ENCODE measurements at places on chromosomes 11 and 22.
A peak's percentile ranks its signal among the peaks of the same experiment; 100 is the strongest.

DNA sequence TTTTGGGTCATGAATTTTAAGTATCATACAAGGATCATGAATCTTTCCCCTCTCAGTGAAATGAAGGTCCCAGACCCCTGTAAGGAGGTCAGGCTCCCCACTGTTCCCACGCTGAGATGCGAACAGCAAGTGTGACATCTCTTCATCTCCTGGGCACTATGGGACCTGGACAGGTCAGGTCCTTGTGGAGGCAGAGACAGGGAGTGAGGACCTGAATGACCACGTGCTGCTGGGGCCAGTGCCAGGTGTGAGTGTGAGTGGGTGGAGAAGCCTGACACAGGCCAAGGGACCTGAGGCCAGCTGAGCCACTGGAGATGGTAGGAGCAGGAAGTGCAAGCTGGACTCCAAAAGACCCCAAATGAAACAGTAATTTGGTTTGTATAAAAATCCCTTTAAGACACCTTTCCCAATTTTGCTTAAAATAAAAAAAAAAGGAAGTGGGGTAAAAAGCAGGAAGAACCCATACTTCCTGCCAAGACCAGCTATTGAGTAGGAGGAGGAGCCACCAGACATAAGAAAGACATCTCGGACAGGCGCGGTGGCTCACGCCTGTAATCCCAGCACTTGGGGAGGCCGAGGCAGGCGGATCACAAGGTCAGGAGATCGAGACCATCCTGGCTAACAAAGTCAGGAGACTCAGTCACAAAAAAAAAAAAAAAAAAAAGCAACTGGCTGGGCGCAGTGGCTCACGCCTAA is 35.4 kb upstream of the SERPIND1 start:
- DNase-seq, result no peak

DNA sequence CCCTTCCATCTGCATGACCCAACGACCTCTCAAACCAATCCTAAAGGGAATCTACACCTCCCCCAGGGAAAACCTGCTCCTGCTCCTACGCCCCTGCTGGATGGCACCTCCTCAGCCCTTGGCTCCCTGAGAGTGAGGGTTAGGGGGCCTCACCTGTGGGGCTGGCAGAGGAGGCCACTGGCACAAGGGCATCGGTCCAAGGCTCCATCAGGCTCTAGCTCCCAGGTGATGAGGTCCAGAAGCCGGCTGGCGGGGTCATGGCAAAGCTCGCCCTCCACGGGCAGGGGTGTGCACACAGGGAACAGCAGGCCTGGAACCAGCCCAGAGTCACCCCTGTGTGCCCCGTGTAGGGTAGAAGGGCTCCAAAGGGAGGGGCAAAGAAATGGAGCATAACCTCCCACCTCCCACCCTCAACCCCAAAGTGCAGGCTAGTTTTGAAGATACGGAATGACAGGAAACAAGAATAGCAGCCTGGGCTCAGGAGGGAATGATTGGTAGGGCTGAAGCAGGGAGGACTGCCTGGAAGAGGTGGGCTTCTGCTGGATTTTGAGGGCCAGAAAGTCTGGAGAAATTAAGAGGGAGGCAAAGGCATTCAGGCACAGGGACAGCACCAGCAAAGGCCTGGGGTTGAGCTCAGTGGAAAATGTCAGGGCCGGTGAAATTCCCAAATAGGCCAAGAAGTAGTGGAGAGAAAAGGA is 42.6 kb downstream of the DKK3 start:
- DNase-seq, result no peak

DNA sequence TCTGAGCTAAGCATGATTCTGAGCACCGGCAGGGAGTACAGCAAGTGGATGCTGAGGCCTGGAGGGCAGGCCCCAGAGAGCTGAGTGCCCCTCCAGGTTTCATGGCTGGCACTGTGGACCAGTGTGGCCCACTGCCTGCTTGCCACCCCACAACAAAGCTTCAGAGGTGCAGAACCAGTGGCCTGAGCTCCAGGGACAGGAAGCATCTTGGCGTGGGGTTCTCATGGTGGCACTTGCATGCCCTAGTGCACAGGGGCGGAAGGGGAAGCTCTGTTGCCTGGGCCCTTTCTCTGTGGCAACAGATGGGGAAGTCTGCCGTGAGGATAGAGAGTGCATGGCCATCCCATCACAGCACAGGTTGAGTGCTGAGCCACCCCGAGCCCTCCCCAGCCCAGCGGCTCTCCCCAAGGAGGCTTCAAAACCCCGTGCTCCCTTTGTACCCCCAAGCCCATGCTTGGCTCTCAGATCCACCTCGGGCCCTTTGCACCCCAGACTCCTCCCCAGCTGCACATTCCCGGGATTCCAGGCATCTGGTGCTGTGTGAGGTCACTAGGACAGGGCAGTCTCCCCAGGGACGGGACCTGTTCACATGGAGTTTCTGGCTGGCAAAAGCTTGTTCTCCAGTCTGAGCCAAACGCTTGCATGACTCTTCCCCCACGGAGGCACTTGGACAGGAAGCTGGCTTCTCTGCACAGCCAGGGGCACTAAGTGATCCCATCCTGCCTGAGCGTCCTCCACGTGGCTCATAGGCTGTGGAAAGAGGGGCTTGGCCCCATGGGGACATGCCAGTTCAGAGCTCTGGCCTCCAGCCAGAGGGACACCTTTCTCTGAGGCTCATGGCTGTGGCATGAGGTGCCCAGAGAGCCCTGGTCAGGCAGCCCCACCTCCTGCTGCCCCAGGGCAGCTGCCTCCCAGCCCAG is 4.2 kb downstream of the SLC25A1 start:
- peak; percentile 87 for DNase-seq

- DNase-seq, result peak; percentile 88
These were observed 38.9 kb downstream of the FZD4 start for GRCh38 chr11:86916330-86916729.

DNA sequence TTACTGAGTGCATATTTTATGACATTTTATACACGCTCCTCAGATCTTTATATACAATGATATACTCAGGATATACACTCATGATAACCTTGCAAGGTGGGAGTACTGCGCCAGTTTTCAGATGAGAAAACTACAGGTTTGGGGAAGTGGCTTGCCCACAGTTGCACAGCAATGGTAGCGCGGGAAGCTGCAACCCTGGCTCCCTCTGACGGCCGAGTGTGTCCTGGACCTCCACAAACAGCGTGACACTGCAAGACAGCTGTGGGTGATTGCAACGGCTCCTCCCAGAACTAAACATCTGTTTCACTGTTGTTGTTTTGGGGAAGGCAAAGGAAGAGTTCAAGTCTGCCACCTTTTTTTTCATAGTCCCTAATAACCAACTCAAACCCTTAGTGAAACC is 47.0 kb downstream of the PACSIN2 start:
- peak; percentile 79 for DNase-seq

GRCh38 chr11:74306435-74307175 is 4.8 kb downstream of the P4HA3 start:
- DNase-seq, result no peak

GRCh38 chr11:59151761-59152160 is 9.1 kb downstream of the FAM111A start:
- no peak for DNase-seq

DNA sequence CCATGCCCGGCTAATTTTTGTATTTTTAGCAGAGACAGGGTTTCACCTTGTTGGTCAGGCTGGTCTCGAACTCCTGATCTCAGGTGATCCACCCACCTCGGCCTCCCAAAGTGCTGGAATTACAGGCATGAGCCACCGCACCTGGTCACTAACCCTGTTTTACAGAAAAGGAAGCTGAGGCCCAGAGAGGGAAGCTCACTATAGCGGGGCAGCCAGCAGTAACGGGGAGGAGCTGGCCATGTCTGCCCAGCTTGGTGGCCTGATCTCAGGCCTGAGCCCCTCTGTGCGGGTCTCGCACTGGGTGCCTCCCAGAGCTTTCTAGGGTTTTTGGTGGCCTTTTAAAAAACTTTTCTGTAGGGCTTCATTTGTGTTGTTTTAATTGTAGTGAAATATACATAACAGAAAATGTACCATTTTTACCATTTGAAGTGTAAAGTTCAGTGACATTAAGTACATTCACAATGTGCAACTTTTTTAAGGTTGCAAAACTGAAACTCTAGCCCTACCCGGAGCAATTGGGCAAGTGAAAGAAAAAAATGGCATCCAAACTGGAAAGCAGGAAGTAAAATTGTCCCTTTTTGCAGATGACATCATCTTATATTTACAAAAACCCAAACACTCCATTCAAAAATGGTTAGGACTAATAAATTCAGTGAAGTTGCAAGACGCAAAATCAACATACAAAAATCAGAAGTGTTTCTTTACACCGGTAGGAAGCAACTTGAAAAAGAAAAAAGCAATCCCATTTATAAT is 14.5 kb upstream of the CYTH4 start:
- DNase-seq, result no peak

- peak; percentile 68 for DNase-seq
These were observed 39.4 kb downstream of the GLYATL2 start for GRCh38 chr11:58805065-58805464.

Data from GM23248 (cell line).